Dorsolateral prefrontal cortex (tissue), 122 donors: ENCODE measurements at places on chromosomes 6 and 20. TPM values are rescaled to one million over a fixed set of nuclear protein-coding genes. Genes with fewer than 3 reads are reported as not detected.

EPHA7 gene
- total RNA-seq: 18.9 TPM

EYA4 gene
- total RNA-seq: 4.0 TPM

COL12A1 gene
- total RNA-seq: 13.4 TPM

LRFN2 gene
- total RNA-seq: 27.2 TPM

SMPDL3A gene
- total RNA-seq: 7.7 TPM

SRSF12 gene
- total RNA-seq: 12.5 TPM

EPPIN gene
- 0.32 TPM for total RNA-seq

UST gene
- total RNA-seq: 10.9 TPM

PSORS1C1 gene
- 11.6 TPM for total RNA-seq

METTL24 gene
- total RNA-seq: 4.3 TPM

KIAA0408 gene
- 59.8 TPM for total RNA-seq

LRRC73 gene
- 9.4 TPM for total RNA-seq

PKIG gene
- total RNA-seq: 81.8 TPM

DYNLT2 gene
- total RNA-seq: 2.7 TPM

PAK5 gene
- 26.0 TPM for total RNA-seq

CLPSL2 gene
- total RNA-seq: not detected

SPINT4 gene
- total RNA-seq: not detected

TSBP1 gene
- not detected for total RNA-seq

RAET1E gene
- total RNA-seq: not detected

COL10A1 gene
- 3.6 TPM for total RNA-seq

DLK2 gene
- 9.5 TPM for total RNA-seq

ADGB gene
- total RNA-seq: not detected

OR2B6 gene
- total RNA-seq: not detected

LST1 gene
- total RNA-seq: 13.9 TPM

TUBB2B gene
- 234 TPM for total RNA-seq

PACSIN1 gene
- total RNA-seq: 391 TPM

PRKN gene
- total RNA-seq: 26.8 TPM

C6orf141 gene
- total RNA-seq: not detected

PPIL6 gene
- total RNA-seq: 8.4 TPM

MACROD2 gene
- 42.7 TPM for total RNA-seq

MATN4 gene
- not detected for total RNA-seq

ZNF451 gene
- 95.7 TPM for total RNA-seq

FAM217A gene
- total RNA-seq: not detected

GGTLC1 gene
- not detected for total RNA-seq

REPS1 gene
- total RNA-seq: 77.2 TPM

AKAP12 gene
- total RNA-seq: 154 TPM

BCL2L1 gene
- total RNA-seq: 97.8 TPM

FRK gene
- 1.1 TPM for total RNA-seq

MTFR2 gene
- not detected for total RNA-seq

RAET1L gene
- not detected for total RNA-seq

IP6K3 gene
- total RNA-seq: 36.0 TPM

ANKEF1 gene
- 2.0 TPM for total RNA-seq

SIGLEC1 gene
- 0.85 TPM for total RNA-seq

CFAP61 gene
- total RNA-seq: 11.1 TPM

BMP7 gene
- total RNA-seq: 21.5 TPM

GNMT gene
- 2.0 TPM for total RNA-seq

SLC17A3 gene
- not detected for total RNA-seq

TCP11 gene
- total RNA-seq: 0.86 TPM

SPATS1 gene
- 0.54 TPM for total RNA-seq

CTCFL gene
- total RNA-seq: not detected

TCF15 gene
- total RNA-seq: 0.96 TPM

CASS4 gene
- total RNA-seq: 2.1 TPM

KHDRBS2 gene
- total RNA-seq: 28.2 TPM

COX4I2 gene
- total RNA-seq: 0.96 TPM

ATP6V1G2 gene
- 297 TPM for total RNA-seq

OR12D3 gene
- not detected for total RNA-seq

DZANK1 gene
- 8.5 TPM for total RNA-seq
